Inflammatory macrophage (primary cell): ENCODE measurements at places on chromosomes 5 and 9.

DNA sequence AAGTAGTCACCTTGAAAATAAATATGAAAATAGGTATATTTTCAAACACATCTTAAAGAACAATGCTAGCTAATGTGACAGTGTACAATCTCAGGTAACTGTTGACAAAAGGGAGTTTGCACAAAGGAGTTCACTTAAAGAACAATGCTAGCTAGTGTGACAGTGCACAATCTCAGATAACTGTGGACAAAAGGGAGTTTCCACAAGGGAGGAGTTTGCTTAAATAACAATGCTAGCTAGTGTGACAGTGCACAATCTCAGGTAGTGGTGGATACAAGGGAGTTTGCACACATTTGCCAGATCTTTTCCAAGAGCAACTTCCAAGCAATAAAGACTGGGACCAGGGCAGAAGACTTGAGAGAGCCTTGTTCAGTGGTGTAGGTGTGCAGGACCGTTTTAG lies 442.9 kb upstream of the FTMT start:
- no peak for DNase-seq

- peak; percentile 15 for DNase-seq
Observed at GRCh38 chr5:7897014-7897600, 28.2 kb downstream of the MTRR start.

DNA sequence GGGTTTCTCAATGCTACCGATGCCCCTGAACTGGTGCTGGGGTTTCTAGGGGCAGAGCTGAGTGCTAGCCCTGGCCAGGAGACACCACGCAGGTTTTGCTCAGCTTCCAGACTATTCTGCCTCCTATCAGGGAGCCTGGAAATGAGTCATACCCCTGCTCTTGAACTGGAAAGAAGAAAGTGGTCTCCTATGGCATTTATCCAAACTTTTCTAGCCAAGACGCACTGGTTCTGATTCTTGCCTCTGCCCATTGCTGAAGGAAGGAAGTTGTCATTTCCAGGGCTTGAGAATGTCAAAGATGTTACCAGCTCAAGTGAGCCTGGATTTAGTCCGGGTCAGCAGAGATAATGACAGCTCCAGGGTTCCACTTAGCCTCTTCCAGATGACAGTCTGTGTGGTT lies 561.9 kb downstream of the CDK5RAP2 start:
- DNase-seq = no peak

DNA sequence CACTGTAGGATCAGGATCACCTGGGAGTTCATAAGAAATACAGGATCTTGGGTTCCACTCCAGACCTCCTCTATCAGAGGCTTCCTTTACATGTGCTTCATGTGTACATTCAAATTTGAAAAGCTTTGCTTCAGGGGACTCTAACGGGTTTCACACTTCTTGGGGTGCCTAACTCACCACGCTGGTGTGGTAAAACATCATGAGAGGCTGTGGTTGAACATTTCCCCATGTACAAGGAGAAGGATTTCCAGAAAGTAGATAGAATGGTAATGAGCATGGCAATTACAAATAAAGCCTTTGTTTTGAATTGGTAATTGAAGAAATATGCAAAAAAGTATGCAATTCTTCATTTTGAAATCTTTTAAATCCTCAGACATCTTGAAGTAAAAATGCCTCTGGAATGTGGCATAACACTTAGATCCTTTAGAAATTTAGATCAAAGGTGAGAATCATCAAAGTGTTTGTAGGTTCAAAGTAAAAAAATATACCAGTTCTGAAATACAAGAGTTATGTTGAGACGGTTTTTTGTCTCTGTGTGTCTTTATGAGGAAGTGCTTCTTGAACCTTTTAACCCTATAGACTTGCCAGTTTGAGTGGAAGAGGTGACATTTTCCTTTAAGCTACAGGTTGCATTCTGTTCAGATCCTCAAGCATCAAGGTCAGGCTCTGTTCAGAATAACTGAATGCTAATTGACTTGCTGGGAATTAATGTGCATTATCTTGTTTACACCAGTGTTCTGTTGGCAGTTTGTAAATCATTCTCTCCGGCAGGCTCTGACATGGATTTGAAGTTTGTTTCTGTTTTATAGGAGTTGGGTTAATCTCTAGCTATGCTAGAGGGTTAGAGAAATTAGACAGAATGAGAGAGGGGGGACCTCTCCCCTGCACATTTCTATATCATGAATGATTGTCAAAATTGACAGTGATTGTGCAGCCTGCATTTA lies 415.3 kb downstream of the MAN2A1 start:
- DNase-seq = no peak

- DNase-seq = no peak
Observed at GRCh38 chr5:159504106-159504856, 174.0 kb upstream of the IL12B start.

DNA sequence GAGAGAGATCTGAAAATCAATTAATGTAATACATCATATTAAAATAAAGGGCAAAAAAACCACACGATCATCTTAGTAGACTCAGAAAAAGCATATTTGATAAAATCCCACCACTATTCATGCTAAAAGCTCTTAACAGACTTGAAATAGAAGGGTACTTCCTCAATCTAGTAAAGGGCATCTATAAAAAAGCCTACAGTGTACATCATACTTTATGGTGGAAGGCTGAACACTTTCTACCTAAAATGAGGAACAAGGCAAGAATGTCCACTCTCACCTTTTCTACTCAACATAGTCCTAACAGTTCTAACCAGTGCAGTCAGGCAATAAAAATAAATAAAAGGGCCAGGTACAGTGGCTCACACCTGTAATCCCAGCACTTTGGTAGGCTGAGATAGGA lies 38.9 kb downstream of the POLK start:
- no peak for DNase-seq

- DNase-seq = no peak
Observed at GRCh38 chr9:123112015-123112975, 78.8 kb downstream of the GPR21 start.

GRCh38 chr9:109560470-109561132 lies 62.5 kb upstream of the PTPN3 start:
- no peak for DNase-seq

GRCh38 chr5:141915881-141916336 lies 7.8 kb upstream of the DELE1 start:
- DNase-seq = no peak

GRCh38 chr9:119003201-119003611 lies 366.0 kb downstream of the BRINP1 start:
- no peak for DNase-seq

DNA sequence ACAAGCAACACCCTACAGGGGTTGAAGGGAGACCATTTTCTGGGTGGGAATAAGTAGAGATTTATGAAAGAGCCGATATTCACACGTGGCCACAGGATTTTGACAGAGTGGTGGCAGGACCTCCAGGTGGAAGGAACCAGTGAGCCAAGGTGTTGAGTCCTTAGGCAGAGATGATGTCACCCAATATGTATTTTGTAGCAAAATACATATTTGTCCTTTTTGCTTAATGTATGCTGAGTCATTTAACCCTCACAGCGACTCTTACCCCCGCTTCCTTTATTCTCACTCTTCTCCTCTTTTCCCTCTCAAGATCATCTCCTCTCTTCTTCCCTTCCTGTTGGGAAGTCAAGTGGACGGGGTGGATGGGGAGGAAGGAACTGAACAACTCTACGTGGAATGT lies 215.7 kb upstream of the S1PR3 start:
- no peak for DNase-seq

- DNase-seq = no peak
Observed at GRCh38 chr5:127645300-127645726, 3.6 kb upstream of the CTXN3 start.

DNA sequence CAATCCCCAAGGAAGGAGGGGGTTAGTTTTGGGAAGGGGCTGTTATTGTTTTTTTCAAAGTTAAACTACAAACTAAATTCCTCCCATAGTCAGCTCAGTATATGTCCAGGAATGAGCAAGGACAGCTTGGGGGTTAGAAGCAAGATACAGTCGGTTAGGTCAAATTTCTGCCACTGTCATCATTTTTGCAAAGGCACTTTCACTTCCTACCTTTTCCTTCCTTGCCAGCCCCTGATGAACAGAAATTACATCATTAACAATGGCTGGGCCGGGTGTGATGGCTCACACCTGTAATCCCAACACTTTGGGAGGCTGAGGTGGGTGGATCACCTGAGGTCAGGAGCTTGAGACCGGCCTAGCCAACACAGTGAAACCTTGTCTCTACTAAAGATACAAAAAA lies 51.5 kb upstream of the HRH2 start:
- DNase-seq = no peak

DNA sequence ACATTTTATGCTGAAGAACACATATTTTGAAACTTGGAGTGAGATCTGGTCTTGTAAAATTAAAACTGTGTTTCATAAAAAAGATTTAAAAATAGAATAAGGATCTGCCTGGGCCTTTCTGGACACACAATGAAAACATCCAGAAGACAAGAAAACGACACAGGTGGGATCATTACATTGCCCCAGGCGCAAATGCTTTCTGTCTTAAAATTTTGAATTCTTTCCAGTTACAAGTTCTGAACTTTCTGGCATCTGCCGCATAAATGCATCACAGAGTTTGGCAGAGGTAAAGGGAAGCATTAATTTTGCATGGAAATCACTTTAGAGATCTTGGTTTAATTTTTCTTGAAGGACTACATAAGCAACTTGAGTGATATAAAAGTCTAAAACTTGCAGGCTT lies 219.6 kb downstream of the WDR70 start:
- DNase-seq = no peak

- DNase-seq = no peak
Observed at GRCh38 chr9:30775236-30775635, 1609.2 kb upstream of the ACO1 start.
